NCI-H226 (cell line): ENCODE measurements at places on chromosomes 7 and 10.

GRCh38 chr7:81190997-81191768 lies 272.3 kb upstream of the SEMA3C start:
- peak; percentile 77 for DNase-seq

- DNase-seq: no peak
Measured at GRCh38 chr7:47202146-47202783, 379.6 kb downstream of the TNS3 start.

- peak; percentile 51 for DNase-seq
Measured at GRCh38 chr7:100563809-100564400, 9.8 kb downstream of the SAP25 start.

DNA sequence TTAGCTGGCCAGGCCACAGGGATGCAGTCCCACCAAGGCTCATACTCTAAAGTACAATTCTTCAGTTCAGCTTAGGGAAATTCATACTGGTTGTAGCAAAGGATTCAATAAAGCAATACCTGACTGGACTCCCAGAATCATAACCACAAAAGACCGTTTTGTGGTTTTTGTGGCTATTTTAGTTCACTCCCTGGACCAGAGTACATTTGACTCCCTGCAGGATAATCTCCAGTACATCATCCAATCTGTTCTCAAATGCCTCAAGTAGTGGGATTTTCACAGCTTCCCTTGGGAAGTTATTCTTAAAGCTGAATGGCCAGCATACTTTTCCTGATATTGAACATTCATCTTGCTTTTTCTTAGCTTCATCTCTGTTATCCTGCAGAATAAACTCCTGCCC lies 29.3 kb upstream of the YAE1 start:
- DNase-seq: peak; percentile 39

- DNase-seq: no peak
Measured at GRCh38 chr7:132768099-132768498, 191.8 kb upstream of the PLXNA4 start.

DNA sequence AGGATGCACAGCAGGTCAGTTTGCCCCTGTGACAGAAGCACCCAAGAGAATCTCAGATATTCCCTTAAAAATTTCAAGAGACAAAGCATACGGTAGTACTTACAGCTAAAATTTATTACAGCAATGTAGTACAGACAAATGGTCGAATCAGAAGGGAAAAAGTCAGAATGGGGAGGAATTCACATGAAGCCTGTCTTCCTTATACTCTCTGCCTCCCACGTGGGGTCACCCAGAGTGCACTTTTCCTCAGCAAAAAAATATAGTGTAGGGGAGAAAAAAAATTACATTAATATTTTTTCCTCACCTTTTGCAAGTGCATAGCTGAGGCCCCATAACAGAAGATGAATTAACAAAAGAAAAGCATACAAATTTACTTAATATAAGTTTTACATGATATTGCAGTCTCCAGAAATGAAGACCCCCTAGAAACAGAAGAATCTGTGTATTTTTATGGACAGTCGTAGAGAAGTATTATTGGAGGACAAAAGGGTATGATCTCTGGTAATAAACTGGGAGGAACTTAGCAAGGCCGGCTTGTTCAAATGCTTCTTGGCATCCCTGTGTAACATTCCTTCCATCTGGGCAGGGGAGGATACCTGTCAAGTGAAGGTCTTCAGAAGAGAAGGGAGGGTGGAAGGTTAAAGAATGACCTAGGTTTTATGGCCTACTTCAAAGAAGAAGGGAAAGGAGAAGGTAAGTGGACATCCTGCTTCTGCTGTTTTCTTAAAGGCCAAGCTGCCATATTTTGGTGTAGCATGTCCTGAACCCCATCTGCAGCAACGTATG lies 270.6 kb upstream of the MAGI2 start:
- DNase-seq: peak; percentile 16

DNA sequence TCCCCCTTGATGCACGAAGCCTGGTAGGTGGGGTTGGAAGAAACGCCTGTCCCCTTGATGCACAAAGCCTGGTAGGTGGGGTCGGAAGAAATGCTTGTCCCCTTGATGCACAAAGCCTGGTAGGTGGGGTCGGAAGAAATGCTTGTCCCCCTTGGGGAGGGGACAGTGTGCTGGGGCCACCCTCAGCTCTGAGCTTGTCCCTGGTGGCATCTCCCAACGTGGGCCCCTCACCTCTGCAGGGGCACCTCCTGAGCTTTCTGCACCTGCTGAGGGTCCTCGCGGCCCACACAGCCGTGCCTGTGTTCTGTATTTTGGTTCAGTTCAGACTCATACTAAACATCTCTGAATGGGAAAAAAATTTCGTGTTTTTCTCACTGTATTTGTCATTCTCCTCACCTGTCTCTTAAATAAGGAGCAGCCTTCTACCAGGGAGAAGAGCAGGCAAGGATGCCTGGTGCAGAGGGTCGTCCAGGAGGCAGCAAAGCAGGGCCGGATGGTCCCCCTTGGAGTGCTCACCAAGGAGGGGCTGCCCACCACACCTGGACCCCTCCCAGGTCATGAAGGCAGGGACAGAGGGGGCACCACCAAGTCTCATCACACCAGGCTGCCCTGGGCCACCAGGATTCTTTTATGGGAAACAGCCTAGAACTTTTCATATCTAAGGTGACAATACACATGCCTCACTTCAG lies 24.7 kb downstream of the VIPR2 start:
- DNase-seq: no peak

GRCh38 chr7:102244601-102245000 lies 42.1 kb upstream of the SH2B2 start:
- no peak for DNase-seq

GRCh38 chr10:44424298-44424697 lies 39.4 kb upstream of the CXCL12 start:
- DNase-seq: no peak

DNA sequence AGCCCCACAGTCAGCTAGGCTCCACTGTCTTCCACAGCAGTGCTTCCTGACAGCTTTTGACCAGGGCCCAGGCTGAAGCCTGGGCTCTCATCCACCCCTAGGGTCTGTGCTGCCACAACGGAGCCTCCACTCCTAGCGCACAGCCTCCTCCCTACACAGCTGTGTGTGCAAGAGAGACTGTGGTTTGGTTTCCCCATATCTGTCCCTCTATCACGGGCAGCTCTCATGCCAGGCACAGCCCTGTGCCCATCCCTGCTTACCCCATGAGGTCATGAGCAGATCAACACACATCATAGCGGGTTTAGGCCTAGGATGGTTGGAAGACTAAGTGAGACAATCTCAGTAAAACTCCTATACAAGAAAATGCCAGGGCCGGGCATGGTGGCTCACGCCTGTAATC lies 61.7 kb upstream of the PLXNA4 start:
- DNase-seq: no peak

GRCh38 chr7:84792231-84792893 lies 394.5 kb downstream of the SEMA3D start:
- no peak for DNase-seq

- DNase-seq: no peak
Measured at GRCh38 chr10:70689661-70690060, 17.4 kb downstream of the ADAMTS14 start.
